B cell (primary cell): ENCODE measurements at places on chromosomes 7 and 10.

GRCh38 chr10:79409726-79410085 lies 35.7 kb downstream of the ZCCHC24 start:
- DNase-seq: no peak

DNA sequence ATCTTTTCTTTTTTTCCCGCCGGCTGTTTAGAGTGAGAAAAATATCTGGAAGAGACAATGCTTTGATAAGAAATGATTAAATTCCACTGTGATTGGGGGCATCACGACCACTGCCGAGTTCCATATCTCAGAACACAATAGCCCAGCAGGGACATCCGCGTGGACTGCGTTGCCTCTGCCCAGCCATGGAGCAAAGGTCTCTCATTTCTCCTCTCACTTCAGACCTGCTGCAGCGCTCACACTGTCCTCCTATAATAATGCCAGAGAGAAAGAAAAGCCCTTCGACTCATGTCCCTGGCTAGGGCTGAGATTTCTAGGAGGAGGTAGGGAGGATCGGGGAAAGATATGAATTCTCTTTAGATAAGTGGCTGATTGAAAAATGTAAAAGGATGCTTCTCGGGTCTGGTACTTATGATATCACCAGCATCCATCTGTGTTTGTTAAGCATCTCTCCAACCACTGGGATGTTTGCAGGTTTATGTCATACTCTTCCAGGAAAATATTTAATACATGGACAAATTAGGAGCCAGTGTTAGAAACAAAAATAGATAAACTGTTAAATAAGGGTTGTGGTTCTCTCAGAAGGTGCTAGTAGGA lies 472.9 kb upstream of the AKR1E2 start:
- no peak for DNase-seq

GRCh38 chr7:5216931-5217330 lies 26.9 kb downstream of the WIPI2 start:
- DNase-seq: no peak

- DNase-seq: peak; percentile 42
Observed at GRCh38 chr7:101162551-101163278, 2.7 kb downstream of the VGF start.

DNA sequence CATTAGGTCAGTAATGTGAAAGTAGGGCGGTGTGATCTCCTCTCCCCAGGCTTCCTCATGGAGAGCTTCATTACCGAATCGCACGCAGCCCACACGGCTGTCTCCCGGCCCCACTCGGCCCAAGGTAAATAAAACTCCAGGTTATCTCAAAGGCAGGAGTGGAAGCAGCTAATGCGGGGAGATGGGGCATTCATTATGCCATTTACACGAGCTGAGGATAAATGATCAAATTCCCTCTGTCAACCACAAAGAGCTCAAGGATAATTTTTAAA lies 93.5 kb downstream of the ADARB2 start:
- DNase-seq: no peak

DNA sequence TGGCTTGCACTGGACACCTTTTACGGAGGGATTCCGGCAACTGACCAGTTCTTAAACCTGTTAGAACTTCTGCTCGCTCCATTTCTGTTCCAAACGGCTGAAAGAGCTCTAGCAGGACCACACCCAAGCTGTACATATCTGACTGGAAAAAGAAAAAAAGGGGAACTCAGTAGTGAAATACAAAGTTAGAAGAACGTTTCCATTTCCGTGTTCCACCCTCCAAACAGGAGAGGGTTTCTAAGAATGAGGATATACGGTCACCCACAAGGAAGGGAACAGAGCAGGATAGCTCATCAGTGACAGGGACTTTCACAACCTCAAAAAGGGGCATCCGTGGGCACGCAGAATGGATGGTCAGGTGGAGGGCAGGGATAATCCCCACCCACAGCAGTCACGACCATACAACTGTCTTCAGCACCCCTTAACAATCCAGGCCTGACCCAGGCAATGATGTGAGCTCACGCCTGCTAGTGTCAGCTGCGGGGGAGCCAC lies 4.3 kb upstream of the ANKRD61 start:
- DNase-seq: no peak

DNA sequence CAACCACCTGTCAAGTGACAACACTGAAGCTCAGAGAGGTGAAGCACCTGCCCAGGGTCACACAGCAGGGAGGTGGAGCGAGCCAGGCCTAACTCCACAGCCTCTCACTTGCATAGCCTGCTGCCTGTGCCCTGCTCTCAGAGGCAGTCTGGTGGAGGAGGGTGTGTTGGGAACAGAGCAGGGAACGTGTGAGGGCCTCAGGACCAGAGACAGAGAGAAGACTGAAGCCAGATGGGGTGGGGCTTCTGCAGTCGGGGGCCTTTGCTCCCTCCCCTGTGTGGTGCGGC lies 114.0 kb downstream of the PTPN20 start:
- DNase-seq: no peak

GRCh38 chr10:5945561-5946418 lies 31.6 kb downstream of the IL15RA start:
- DNase-seq: no peak

DNA sequence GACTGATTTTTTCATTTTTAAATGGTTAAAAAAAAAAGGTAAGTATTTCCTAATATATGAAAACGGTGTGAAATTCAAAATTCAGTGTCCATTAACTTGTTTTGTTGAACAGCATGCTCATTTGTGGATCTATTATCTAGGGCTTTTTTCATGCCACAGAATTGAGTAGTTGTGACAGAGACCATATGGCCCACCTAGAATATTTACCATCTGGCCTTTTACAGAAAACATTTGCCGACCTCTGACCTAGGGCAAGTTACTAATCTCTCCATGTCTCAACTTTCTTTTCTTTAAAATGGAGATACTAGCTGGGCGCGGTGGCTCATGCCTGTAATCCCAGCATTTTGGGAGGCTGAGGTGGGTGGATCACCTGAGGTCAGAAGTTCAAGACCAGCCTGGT lies 41.3 kb downstream of the GRK5 start:
- DNase-seq: no peak

DNA sequence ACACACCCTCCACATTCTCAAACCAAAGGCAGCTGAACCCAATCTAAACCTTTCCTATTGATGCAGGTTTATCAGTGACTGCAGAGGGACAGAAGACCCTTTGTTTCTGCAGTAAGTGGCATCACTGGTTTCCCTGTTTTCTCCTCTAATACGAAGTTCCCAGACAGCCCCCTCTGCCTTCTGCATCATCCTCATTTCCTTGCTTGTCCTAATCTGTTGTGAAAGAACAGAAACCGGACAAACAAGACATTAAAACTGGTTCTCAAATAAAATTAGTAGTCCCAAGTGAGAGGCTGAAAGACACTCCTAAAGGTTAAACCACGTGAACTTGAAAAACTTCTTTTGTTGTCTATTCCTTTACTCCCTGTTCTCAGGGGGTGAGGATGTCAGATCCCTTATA lies 10.1 kb upstream of the ADRB1 start:
- no peak for DNase-seq

DNA sequence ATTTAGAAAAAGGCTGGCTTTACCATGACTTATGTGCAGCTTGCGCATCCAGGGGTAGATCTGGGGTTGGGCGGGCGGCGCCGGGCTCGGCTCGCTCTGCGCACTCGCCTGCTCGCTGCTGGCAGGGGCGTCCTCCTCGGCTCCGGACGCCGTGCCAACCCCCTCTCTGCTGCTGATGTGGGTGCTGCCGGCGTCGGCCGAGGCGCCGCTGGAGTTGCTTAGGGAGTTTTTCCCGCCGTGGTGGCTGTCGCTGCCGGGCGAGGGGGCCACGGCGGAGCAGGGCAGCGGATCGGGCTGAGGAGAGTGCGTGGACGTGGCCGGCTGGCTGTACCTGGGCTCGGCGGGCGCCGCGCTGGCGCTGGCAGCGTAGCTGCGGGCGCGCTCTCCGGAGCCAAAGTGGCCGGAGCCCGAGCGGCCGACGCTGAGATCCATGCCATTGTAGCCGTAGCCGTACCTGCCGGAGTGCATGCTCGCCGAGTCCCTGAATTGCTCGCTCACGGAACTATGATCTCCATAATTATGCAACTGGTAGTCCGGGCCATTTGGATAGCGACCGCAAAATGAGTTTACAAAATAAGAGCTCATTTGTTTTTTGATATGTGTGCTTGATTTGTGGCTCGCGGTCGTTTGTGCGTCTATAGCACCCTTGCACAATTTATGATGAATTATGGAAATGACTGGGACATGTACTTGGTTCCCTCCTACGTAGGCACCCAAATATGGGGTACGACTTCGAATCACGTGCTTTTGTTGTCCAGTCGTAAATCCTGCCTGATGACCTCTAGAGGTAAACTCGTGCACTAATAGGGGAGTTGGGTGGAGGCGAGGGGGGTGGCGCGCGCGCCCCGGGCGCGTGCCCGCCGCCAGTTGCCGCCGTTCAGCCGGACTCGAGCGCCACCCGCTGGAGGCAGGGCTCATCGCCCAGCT lies at the start of gene HOXA5:
Gene HOXA5, minus strand, starts transcription at position 659 of the 927 bp plus-strand sequence. Its CDS starts 74 bp downstream, at position 585.
- peak; percentile 37 for DNase-seq

DNA sequence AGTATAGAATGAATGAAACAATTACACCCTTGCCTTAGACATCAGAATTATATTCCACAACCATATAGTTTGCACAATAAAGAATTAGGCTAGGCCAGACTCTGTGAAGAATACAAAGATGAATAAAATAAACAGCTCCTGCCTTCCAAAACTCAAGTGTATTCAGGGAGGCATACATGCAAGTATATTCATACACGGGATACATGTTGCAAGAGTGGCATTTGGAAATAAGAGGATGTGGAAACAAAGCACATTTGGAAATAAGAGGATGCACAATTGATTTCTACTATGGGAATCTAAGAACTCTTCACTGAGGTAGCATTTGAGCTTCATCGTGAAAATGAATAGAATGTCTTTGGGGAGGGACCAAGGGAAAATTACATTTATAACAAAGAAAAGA lies 27.0 kb upstream of the TMEM26 start:
- DNase-seq: no peak

- DNase-seq: no peak
Observed at GRCh38 chr7:121397361-121397760, 1.3 kb upstream of the FAM3C start.

DNA sequence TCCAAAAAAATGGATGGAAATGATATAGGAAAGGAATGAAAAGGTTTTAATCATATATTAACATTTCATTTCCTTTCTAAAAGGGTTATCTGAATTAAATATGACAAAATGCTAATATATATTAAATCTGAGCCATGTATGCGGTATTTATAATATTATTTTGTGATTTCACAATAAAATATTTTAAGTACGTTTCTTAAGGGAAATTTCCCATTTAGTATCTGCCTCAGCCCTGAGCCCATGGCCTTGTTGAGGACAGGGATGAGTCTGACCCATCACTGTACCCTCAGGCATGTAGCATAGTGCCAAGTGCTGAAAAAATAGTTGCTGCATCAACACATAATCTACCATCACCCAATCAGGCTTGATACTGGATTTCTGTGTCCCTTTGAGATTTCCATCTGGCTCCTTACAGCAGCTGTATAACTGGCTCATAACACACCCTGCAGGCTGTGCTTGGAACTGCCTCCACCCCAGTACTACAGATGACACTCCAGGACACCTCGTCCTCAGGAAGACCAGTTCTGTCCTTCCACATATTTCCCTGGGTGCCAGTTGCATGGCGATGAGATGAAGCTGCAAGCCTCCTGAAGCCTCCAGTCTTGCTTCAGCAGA lies 59.4 kb upstream of the ASAH2 start:
- peak; percentile 22 for DNase-seq

DNA sequence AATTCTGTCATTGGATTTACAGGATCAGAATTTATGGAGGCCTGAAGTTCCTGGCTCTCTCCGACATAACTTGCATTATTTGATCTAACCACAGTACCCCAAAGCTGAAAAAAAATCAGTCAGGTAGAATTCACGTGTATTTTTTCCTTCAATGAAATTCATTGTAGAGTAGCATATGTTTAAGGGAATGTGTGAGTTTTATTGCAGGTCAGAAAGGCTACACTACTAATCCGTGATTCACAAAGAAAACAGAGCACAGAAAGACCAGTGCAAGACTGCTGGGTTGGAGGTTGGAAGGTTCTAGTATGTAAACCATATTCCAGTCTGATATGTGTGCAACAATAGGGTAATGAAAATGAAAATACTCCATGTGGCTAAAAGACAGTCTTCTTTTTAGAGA lies 247.0 kb upstream of the FERD3L start:
- DNase-seq: no peak

- DNase-seq: no peak
Observed at GRCh38 chr7:48708635-48709034, 215.7 kb upstream of the CDC14C start.

DNA sequence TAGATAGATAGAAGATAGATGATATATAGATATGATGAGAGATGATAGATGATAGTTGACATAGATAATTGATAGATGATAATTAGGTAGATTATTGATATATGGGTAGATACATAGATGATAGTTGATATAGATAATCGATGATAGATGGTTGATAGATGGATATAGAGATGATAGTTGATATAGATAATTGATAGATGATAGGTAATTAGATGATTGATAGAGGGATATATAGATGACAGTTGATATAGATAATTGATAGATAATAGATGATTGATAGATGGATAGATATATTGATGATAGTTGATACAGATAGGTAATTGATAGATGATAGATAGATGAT lies 72.3 kb downstream of the PRR15 start:
- DNase-seq: no peak

DNA sequence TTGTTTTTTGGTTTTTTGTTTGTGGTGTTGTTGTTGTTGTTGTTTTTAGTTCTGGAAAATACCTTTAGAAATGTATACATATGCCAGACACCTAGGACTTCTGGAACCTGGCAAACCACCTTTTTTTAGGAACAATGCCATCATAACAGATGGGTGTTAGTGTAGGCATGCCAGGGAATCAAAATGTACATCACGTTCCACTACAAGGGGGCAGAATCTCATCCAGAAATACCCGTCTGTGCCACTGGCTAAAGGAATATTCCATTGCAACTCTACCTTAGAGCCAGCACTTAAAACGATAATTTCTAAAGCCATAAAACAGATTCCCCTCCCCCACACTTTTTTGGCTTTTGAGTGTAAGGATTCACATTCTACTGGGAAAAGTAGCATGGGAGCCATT lies 239.8 kb downstream of the ETV1 start:
- DNase-seq: no peak

GRCh38 chr7:74351836-74352235 lies 62.6 kb downstream of the CLIP2 start:
- DNase-seq: no peak

DNA sequence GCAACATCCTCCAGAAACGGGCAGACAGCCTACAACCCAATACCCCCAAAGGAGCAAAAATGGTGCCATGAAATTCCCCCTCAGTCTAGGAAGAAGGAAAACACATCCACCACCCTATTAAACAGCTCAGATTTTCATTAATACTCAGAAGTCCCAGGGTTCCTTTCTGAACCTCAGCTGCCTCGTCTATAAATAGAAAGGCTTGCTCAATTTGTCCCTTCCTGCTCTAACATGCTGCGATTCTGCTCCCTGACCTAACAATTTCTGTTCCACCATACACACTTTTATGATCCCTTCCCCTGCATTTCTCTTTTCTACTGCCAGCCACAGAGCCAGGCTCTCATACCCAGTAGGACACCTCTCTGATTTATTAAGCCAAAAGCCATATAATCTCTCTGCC lies 68.1 kb downstream of the MTERF1 start:
- DNase-seq: no peak

- no peak for DNase-seq
Observed at GRCh38 chr10:122995936-122996335, 12.7 kb downstream of the IKZF5 start.
